Myocyte (in vitro differentiated cells): ENCODE measurements at places on chromosomes 3 and 15. TPM values are rescaled to one million over a fixed set of nuclear protein-coding genes. Genes with fewer than 3 reads are reported as not detected.
A peak's percentile ranks its signal among the peaks of the same experiment; 100 is the strongest.

GRCh38 chr3:196969134-196969659 is 564 bp upstream of the PIGZ start:
- DNase-seq, result no peak

- no peak for DNase-seq
Observed at GRCh38 chr15:41462084-41462795, 31.4 kb upstream of the ITPKA start.

GRCh38 chr3:12367346-12367745 is 78.5 kb downstream of the PPARG start:
- DNase-seq, result no peak

- DNase-seq, result no peak
Observed at GRCh38 chr3:115943579-115943978, 320.3 kb downstream of the GAP43 start.

- DNase-seq, result peak; percentile 13
Observed at GRCh38 chr3:67783281-67784250, 129.2 kb upstream of the SUCLG2 start.

GRCh38 chr3:42486814-42487565 is 15.5 kb upstream of the VIPR1 start:
- no peak for DNase-seq

- DNase-seq, result no peak
Observed at GRCh38 chr3:17045705-17046104, 160.9 kb downstream of the PLCL2 start.

GRCh38 chr3:70085613-70086012 is 86.1 kb downstream of the SAMMSON start:
- no peak for DNase-seq

GRCh38 chr15:69653306-69653705 is 200.7 kb downstream of the RPLP1 start:
- DNase-seq, result no peak

DNA sequence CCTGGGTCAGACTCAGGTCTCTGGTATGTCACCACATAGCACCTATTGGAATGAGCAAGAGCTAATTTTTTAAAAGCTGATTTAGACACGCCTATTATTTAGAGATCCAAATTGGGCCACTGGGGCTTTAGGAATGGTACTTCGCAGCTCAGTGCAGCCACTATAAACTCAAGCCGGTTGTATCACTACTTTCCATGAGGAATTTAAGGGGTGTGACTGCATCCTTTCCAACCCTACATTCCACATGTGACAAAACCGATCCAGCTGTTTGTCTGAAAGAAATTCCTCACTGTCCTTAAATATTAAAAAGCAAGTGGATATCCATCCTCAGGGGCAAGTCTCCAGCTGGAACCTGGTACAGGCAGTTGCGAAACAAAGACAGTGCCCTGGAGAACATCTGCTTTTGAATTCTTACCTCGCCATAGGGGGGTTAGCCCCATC is 12.8 kb downstream of the VGLL3 start:
- peak; percentile 75 for DNase-seq

DNA sequence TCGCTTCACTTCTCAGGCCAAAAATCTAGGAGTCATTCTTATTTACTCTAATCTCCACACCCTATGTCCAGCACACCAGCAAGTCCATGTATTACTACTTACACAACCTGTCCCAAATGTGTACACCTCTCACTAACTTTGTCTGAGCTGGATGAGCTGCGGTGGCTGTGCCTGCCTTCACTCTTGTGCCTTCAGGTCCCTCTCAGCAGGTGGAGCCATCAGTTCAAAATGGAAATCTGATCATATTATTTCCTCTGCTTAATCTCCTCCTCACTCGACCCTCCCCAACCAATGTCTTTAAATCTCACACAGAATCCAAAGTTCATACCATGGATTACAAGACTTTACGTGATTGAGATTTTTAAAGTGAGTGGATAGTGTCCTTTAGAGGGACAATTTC is 82.8 kb downstream of the SSR3 start:
- DNase-seq, result no peak

The MFN1 gene
- 51.0 and 78.1 TPM in 2 replicates for total RNA-seq

The AQR gene
- 24.1 and 24.2 TPM in 2 replicates for total RNA-seq

The PGBD4 gene
- 3.5 and 3.6 TPM in 2 replicates for total RNA-seq

The GOLGA8J gene
- total RNA-seq, result not detected in 2 replicates
